ENCODE measurements at places on chromosomes 13 and 19.

GRCh38 chr13:59776924-59777690 is 386.6 kb downstream of the DIAPH3 start:
- DNase-seq, result no peak

DNA sequence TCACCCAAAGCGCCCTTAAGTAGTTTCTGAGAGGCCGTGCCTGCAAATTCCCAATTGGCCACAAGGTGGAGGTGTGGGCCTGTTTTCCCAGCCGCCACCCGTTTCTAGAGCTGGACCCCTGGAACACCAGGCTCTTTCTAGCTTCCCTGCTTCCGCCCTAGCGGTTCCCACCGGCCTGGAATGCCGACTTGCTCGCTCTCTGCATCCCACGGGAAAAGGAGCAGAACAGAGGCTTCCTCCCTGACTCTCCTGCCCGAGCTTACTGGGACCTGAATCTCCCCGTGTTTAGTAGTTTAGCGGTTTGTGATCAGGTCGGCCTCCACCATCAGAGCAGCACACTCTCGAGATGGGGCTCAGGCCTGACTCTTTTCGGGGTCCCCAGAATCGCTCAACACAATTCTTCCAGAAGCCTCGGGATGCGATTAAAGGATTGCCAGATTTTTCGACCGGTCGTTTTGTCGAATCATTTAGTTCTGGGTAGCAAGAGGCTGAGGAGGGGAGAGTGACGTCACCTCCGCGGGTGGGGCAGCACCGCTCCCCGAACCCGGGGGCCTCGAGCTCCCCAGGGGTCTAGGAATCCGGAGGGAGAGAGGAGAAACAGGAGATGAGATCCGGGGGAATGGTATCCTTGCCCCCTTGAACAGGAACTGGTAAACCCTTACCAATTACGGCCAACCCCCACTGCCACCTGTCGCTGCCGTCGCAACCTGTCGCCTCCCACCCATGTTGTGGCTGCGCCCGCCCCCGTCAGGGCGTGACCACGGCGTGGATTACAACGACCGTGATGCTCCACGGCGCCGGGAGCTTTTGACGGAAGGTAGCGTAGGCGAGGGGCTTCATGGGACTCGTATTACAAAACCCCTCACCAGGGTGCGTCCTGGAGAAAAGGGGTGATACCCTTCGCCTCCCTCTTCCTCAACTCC is 8.0 kb downstream of the NAPSA start:
- peak; percentile 84 for DNase-seq

- DNase-seq, result no peak
Measured at GRCh38 chr13:20769834-20770233, 3.9 kb downstream of the EEF1AKMT1 start.

DNA sequence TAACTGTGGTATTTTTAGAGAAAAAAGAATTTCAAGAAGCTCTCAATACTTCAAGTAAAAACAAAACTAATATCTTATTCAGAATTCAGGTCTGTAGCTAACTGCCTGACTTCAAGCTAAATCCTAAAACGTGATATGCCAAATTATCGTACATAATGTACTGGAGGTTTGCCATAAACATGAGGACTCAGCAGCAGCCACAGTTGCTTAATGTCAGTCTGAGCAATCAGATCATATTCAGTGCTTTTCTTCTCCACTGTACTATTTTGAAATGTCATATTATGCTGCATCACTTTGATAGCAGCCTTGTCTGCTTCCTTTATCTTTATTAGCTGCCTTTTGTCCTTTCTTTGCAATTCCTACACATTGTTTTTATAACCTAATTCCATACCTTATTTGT is 265.1 kb upstream of the EDNRB start:
- DNase-seq, result no peak

DNA sequence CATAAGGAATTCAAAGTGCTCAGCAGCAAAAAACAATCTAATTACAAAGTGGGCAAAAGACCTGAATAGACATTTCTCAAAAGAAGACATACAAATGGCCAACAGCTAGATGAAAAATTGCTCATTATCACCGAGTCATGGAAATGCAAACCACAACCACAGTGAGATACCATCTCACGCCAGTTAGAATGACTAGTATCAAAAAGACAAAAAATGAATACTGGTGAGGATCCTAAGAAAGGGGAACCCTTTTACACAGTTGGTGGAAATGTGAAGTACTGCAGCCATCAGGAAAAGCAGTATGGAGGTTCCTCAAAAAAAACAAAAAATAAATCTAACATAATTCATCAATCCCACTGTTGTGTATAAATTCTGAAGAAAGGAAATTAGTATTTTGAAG is 1206.1 kb downstream of the EFNB2 start:
- no peak for DNase-seq

GRCh38 chr19:46614114-46614722 is 10.7 kb downstream of the PTGIR start:
- DNase-seq, result peak; percentile 73

DNA sequence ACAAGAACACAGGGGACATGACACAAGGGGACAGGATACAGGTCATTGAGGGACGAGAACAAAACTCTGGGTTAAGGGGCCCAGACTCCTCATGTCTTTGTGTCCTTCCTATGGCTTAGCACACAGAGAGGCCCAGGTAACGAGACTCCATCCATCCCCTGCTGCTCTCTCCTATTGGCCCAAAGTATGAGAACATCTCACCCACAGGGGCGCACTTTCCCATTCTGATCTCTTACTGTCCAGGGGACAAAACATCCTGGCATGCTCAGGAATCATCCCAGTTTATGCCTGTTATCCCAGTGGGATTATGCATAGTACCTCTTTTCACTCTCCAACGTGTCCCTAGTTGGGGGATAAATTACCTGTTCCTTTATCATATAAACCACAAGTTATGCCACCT is 19.2 kb downstream of the C13orf42 start:
- no peak for DNase-seq

DNA sequence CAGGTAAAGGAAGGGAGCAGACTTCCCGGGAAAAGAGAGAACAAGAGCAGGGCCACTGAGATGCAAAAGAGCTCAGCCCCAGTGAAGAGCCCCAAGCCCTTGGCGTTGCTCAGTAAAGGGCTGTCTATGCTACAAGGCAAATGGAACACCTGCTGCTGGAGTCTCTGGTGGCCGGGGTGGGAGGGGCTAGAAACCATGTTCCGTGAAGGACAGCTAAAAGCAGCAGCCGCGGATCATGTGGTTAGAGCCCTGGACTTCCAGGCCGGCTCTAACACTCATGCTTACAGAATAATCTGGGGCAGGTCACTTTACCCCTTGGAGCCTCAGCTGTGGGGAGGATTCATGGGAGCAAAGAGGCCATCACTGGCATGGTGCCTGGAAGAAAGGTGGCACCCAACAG is 17.8 kb downstream of the POU2F2 start:
- no peak for DNase-seq

DNA sequence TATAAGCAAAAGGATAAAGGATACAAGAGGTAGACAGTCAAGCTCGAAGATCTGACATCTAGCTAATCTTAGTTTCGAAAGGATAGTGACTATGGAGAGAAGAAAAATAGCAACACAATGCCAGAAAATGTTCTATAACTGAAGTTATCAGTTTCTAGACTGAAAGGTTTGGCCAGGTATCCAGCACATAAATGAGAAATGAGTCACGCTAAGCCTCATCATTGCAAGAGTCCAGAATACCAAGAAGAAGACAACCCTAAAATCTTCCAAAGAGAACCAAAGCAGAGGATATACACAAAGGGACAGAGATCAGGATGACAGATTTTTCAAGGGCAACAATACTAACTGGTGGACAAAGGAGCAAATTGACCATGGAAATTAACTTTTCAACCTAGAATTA is 237.0 kb downstream of the POSTN start:
- no peak for DNase-seq

GRCh38 chr13:47672245-47673008 is 328.6 kb downstream of the SUCLA2 start:
- no peak for DNase-seq

DNA sequence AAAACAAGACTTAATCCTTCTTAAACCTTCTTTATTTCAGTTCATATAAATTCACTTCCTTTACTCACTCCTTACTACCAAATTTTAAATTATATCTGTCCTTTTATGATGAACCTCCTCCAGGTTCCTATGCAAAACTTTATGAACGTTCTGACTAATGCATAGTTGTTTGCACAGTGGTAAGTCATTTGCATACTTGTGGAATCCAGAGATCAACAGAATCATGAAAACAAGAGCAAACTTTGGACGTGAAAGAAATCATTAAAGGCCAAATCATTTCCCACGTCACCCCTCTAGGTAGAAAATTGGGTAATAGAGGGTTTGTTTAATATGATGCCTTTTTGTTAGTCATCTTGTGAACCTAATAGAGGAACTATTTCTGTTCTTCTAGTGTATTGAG is 32.3 kb upstream of the MYCBP2 start:
- DNase-seq, result no peak

GRCh38 chr13:24085662-24086061 is 74.9 kb upstream of the SPATA13 start:
- no peak for DNase-seq

DNA sequence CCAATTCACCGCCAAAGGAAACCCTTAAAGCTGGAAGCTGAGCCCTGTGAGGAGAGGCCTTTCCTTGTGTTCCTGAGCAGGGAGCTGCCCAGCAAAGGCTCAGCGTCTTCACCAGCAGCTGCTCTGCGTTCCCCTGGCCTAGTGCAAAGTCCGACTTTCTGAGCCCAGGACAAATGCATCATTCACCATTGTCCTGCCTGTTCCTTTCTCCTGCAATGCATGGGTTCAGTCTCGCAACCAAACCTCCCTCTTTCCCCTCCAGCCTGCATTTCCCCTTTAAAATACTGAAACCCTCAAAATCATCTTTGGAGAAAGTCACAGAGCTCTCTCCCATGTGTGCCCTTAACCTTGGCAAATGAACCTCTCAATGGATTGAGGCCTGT is 12.9 kb upstream of the TMEM255B start:
- DNase-seq, result no peak

DNA sequence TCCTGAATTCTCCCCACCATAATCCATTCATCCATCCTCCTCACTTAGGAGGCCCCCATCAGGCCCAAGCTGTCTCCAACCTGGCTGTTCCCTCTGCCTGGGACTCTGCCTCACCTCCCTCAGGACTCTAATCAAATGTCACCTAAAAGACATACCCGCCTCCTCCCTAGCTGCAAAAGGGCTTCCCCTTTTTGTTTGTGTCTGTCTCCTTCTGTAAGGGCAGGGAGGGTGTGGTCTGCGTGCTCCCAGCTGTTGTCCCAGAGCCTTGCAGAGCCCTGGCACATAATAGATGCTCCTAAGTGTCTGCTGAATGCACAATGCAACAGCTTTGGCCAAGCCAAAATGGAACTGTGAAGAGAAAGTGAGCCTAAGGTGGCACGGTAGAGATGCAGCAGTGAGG is 4.4 kb downstream of the TRIR start:
- no peak for DNase-seq

DNA sequence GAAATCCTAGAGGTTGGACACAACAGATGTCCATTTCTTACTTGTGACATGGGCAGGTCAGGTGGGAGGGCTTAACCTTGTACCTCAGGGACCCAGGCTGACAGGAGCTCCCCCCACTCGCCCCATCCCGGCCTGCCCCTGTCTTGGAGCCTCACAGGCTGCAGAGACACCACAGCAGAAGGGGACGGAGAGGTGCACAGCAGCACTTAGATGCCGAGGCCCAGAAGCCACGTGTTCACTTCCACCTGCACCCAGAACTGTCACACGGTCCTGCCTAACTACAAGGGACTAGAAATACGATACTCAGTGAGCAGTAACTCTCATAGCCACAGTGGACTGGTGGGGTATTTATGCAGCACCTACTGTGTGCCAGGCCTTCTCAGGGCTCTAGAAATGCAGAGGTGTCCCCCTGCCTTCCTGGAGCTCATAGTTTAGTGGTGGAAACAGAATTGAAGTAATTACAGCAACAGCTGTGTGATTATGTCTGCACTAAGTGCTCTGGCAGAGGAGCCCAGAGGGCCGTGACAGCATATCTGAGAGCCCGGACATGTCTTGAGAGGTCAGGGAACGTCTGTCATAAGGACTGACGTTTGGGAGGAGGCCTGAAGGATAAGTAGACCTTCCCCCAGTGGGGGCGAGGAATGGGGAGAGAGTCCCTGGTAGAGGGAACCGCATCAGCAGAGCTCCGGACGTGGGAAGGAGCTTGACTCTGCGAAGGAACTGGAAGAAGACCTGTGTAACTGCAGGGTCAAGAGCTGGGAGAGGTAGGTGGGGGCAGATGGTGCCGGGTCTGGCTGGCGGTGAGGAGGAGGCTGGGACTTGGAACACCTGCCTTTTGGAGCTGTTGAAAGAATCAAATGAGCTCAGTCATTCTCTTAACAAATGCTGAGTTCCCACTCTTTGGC is 130.0 kb downstream of the SIPA1L3 start:
- no peak for DNase-seq

- DNase-seq, result no peak
Measured at GRCh38 chr13:51950722-51951121, 60.5 kb downstream of the ATP7B start.

Measured in T-helper 2 cell treated with Interferon-gamma antibody and Interleukin-4, amounts not matched to agents 5 μg/mL and 100 μg/mL, for 36 hours (primary cell).